NCI-H460 (cell line): ENCODE measurements at places on chromosomes 7 and 10. TPM values are rescaled to one million over a fixed set of nuclear protein-coding genes. Genes with fewer than 3 reads are reported as not detected.

- DNase-seq: no peak
These were observed 113.2 kb upstream of the CHST15 start for GRCh38 chr10:124206616-124207015.

The NYAP1 gene
- total RNA-seq: 0.47 and 1.2 TPM in 2 replicates

The CCT6A gene
- 134 and 137 TPM in 2 replicates for total RNA-seq

- DNase-seq: peak; percentile 67
These were observed 47.9 kb upstream of the NPFFR1 start for GRCh38 chr10:70331486-70332268.

The ITGA8 gene
- not detected in 2 replicates for total RNA-seq

DNA sequence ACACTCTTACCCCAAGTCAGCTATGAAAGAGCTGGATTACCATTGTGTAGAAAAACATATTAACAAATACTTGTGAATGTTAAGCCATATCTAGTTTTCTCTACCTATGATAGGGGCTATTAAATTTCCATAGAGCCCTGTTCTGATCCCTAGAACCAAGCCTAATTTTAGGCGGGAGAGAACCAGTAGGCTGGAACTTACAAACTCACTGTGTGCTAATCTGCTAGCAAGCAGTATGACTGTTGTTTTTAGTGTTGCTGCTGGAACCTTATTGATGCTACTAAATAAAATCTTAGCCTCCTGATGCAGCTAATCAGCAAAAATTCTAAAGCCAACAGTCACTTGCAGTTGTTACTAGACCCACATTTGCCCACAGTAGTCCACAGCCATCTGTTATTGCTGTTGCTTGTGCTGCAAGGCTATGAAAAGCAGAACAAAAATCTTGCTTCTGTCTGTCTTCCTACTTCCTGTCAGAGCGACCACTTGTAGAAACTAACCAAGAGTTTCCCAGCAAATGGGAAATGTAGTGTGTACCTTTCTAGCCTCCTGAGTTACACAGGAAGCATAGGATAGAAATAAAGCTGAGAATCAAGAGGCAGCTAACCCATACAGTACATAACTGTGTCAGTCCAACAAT lies 368.4 kb downstream of the ARL4A start:
- no peak for DNase-seq

DNA sequence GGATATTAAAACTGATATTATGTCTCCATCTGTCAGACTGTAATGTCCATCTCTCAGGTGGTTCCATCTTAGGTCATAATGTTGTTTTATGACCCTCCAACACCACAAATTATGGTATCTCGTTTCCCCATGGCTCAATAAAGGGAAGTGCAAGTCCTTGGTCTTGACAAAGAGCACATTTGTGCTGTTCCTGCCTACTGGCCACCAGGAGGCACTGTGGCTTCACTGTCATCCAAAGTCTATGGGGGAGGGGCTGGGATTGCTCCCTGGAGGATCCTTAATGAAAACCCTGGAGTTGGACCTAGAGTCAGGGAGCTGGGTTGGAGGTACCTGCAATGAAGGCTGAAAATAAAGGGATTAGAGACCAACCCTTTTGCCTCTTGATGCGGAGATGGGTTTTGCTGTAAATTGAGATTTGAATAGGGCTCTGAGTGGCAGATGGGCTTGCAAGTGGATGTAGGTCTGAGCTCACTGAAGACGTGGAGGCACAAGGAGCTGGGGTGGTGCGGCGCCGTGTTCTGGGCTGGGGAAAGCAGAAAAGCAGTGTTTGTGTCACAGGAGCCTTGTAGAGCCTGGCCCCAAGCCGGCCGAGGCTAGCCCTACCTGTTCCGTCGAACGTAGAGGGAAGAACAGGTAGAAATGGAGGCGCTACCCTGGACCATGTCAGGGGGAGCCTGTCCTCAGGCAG lies 180.5 kb upstream of the PRSS58 start:
- peak; percentile 26 for DNase-seq

DNA sequence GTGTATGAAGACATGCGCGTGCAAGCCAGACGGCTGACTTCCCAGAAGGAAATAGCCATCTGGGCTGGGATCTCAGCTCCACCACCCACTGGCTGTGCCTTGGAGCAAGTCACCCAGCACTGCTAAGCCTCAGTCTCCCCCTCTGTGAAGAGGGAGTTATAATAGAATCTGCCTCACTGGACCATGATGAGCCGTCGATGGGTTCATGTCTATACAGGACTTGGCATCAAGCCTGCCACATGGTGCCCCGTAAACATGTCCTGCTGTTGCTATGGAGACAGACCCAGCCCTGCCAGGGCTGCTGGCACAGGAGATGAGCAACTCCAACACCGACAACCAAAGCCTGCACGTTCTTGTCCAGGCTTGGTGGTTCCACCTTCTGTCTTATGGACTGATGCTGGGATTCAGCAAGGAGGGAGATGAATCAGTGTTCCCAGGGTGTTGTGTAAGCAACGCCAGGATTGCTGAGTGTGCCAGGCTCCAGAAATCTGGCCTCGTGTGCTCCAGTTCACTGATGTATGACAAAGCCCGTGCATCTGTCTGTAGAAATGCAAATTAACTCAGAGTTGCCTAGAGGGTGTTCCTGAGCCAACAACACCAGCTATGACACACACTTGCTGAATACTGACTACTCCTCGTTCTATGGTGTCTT lies 5.6 kb downstream of the GPR15LG start:
- DNase-seq: no peak

The VAX1 gene
- 0.25 and 0.40 TPM in 2 replicates for total RNA-seq

GRCh38 chr10:15460661-15461060 lies 89.6 kb upstream of the FAM171A1 start:
- DNase-seq: no peak

DNA sequence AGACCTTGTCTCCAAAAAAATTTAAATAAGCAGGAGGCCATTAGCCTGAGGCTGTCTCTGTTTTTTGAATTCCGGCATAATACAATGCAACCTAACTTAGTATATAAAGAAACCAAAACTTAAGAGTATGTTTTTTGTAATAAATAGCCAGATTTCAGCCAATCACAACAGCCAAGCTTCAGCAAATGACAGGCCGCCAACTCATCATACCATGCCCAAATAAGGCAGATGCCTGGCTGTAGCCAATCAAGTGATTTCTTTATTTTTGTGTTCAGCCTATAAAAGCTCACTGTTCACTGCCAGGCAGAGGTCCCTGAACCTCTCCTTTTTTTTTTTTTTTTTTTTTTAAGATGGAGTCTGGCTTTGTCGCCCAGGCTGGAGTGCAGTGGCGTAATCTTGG lies 12.7 kb upstream of the PURB start:
- DNase-seq: no peak

DNA sequence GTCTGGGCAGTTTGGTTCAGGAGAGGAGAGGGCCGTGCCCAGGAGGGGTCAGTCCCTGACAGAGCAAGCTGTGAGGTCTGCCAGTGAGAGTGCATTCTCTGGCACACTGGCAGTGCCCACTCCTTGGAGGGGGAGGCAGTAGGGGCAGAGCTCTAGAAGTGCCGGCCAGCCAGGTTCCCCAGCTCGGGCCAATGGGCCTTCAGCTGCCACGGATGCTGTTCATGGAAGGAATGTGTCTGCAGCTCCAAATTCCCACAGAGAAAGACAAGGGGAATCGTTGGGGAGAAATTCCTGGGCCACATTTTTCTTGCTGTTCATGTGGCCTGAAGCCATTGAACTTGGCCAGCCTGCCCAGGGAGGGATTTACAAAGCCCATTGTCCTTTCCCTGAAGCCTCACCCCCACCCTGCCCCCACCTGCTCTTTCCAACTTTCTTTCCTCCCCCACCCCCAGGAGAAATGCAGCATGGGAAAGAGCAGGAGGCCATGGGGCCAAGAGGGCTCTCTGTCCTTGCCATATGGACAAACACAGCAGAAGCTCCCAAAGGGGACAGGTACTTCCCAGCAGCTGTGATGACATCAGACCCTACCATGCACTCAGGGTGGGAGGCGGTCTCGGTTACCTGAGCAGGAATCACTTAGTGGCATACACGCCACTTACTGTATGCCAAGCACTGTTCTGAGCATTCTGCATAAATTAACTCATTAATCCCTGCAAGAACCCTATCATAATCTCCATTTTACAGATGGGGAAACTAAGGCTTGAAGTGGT lies 70.7 kb downstream of the ARHGAP22 start:
- no peak for DNase-seq

DNA sequence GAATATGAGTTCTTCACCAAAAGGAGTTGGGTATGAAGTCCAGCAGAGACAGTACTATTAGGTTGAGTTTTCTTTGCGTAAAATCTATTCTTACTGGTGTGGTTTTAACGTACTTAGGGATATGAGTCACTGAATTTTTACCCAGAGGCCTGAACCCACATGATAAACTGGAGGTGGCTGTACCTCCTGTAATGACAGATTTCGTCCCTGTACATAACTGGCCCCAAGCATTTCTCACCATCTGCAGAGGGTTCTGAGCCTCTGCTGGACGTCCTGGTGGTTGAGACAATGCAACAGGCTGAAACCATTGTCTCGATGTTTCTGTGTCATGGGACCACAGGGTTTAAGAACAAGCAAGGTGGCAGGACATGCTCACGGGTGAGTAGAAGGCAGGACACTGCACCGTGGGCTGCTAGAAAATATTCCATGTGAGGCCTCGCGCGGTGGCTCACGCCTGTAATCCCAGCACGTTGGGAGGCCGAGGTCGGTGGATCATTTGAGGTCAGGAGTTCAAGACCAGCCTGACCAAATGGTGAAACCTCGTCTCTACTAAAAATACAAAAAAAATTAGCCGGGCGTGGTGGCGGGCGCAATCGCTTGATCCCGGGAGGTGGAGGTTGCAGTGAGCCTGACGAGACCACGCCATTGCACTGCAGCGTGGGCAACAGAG lies 233.9 kb downstream of the DNAJB6 start:
- DNase-seq: no peak

DNA sequence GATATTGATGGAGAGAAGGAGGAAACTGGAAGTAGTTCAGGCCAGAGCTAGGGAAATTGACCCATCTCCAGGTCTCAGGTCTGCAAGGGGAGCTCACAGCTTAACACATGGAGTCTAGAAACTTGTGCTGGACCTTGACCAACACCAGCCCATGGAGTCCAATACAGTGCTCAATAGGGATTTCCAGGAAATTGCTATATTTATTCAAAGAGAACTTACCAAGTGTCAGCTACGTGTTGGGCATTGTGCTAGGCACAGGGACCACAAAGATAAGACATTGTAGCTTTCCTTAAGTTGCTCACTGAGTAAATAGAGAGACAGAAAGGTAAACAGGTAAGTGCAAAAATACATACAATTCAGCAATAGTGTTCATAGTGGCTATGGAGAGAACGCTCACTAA lies 72.7 kb upstream of the ATRNL1 start:
- no peak for DNase-seq

The LOXL4 gene
- total RNA-seq: 0.09 and 0.20 TPM in 2 replicates

- no peak for DNase-seq
These were observed 32.1 kb upstream of the PAX2 start for GRCh38 chr10:100713049-100713858.

- DNase-seq: no peak
These were observed 169.9 kb upstream of the ASAH2 start for GRCh38 chr10:50421026-50421719.

The DPP6 gene
- not detected in 2 replicates for total RNA-seq

- no peak for DNase-seq
These were observed 347.7 kb downstream of the POM121L12 start for GRCh38 chr7:53383131-53383530.

DNA sequence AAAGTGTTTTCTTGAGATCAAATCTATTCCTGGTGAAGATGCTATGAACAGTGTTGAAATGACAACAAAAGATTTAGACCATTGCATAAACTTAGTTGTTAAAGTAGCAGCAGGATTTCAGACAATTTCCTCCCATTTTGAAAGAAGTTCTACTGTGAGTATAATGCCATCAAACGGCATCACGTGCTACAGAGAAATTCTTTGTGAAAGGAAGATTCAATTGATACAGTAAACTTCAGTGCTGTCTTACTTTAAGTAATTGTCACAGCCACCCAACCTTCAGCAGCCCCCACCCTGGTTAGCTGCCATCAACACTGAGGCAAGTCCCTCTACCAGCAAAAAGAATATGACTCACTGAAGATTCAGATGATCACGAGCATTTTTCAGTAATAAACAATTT lies 115.2 kb downstream of the TES start:
- DNase-seq: no peak

The SLIT1 gene
- 0.27 TPM in 1 of 2 replicates, not detected in the other for total RNA-seq
